Retina (tissue), 1 donor: ENCODE measurements at places on chromosomes 16 and 17.

DNA sequence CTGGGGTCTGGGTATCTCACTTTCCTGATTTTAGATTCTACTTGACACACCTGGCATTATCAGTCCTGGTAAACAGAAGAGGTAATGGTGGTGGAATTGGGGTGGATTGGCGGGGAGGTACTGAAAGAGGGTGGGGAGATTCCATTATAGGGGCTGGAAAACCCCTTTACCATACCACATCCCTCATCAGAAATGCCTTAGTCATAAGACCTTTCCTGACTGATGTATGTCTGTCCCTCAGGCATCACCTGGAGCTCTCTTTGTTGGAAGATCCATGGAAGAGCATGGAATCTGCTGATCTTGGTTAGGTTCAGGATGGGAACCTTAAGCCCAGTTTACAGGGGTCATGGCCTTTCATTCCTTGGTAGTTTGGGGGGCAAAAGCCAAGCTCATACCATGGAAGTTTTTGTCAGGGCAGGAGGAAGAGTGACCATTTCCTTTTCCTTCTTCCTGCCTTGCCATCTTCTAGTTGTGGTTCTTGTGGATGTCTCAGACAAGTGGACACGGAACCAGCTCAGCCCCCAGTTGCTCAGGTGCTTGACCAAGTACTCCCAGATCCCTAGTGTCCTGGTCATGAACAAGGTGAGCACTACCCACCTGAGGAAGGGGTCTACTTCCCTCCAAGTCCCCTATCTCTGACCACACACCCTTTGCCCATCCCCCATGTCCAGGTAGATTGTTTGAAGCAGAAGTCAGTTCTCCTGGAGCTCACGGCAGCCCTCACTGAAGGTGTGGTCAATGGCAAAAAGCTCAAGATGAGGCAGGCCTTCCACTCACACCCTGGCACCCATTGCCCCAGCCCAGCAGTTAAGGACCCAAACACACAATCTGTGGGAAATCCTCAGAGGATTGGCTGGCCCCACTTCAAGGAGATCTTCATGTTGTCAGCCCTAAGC, 3.3 kb downstream of the ERAL1 start:
- no peak for DNase-seq

DNA sequence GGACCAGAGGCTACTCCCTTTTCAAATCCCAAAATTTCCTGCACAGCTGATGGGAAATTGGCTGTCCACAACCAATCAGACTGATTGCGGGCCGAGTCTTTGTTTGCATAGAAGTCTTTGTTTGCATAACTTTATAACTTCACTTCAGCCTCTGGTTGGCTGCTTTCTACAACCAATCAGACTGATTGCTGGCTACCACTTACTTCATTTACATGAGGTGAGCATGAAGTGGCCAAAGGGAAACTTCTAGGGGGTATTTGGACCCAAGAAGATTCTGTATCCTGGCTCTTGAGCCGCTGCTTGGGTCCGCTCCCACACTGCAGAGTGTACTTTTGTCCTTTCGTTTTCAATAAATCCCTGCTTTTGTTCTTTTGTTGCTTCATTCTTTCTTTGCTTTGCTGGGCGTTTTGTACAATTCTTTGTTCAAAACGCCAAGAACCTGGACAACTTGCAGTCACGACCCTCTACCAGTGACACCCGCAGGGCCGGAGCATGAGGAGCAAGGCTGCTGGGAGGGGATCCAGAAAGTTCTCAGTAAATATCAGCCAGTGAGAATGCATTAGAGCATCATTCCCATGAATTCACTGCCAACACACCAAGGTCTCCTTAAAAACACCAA, 67.5 kb downstream of the IQCK start:
- no peak for DNase-seq

- peak; percentile 77 for DNase-seq
Observed at GRCh38 chr16:10737068-10737625, 6.5 kb upstream of the NUBP1 start.

DNA sequence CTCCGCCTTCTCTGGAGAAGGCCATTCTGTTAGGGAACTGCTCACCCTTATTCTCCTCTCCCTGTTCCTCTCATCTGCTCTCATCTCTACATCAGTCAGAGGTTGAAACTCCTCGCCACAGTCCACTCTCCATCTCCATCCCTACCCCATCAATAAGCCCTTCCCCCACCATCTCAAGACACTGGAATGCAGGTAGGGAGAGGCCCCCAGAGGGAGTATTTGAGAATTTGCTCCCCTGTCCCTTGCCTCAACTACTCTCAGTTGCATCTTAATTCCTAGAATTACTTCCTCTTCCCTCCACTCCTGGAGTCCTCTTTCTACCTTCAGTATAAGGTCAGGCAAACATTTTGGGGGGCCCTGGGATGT, 2.0 kb upstream of the AATF start:
- no peak for DNase-seq

DNA sequence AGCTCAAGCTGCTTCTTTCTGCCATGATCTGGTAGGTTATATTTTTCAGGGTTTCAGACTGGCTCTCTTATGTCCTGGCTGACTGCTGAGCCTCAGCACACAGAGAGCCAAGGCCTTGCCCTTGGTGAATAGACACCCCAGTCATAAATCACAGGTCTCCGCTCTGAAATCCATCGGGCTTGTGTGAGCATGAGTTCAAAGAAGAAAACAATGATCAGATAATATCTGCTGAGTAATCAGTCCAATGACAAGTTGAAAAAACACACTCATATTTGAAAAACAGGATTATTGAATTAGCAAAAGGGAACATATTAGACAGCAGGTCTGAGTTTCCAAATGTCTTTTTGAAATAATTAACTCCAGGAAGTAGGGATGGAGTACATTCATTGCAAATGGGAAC, 51.1 kb upstream of the NDRG4 start:
- DNase-seq: no peak

- peak; percentile 39 for DNase-seq
Observed at GRCh38 chr17:36468903-36469635, 17.4 kb upstream of the ZNHIT3 start.

DNA sequence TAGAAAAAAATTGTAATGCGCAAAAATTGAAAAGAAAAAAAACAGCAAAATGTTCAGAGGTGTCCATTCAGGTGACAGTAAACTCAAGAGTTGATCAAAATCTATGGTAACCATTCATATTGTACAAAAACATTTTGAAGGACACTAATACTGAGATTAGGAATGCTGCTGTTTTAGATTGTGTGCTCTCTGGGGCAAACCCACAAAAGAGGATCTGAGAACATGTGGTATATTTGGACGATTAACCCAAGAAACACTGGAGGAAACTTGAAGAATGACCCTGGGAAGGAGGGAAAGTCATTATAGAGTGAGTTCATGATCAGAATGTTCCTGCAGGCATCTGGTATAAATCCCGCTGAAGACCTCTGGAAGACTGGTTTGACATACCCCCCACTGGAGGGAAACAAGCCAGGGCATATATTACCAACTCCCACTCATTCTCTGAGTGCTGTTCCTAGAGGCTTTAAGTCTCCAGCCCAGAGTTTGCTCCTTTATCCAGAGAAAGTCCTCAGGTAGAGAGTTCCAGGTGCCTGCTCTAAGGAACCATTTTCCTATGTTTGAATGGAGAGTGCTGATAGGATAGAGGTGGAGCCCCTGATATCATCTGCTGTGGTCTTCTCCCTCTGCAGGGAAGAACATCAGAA, 1.2 kb downstream of the KRTAP4-2 start:
- DNase-seq: no peak

- DNase-seq: no peak
Observed at GRCh38 chr17:21149621-21150020, 22.9 kb downstream of the DHRS7B start.
